Omental fat pad (tissue), 4 donors: ENCODE measurements at places on chromosomes 3 and 15. TPM values are rescaled to one million over a fixed set of nuclear protein-coding genes. Genes with fewer than 3 reads are reported as not detected.

DNA sequence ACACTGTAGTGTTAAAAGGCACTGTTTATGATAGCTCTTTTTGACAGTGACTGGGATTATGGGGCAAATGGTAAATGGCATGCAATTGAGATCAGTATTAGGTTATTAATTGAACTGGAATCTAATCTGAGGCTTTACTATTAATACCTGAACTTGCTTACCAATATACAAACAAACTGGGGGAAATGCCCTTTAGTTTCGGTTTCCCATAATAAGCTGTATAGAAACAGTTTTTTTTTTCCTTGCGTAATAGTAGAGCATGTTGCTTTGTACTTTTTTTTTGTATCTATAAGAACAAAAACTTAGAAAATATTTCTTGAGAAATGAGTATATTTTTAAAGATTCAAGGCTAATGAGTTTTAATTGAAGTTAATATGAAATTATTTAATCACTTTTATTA is 95.0 kb downstream of the FNDC3B start:
- no peak for DNase-seq

- DNase-seq = no peak
Measured at GRCh38 chr3:141387516-141387915, 19.2 kb downstream of the ZBTB38 start.

Gene ROBO2
- total RNA-seq = 1.1 TPM

- DNase-seq = no peak
Measured at GRCh38 chr3:105853801-105854432, 14.9 kb downstream of the CBLB start.

DNA sequence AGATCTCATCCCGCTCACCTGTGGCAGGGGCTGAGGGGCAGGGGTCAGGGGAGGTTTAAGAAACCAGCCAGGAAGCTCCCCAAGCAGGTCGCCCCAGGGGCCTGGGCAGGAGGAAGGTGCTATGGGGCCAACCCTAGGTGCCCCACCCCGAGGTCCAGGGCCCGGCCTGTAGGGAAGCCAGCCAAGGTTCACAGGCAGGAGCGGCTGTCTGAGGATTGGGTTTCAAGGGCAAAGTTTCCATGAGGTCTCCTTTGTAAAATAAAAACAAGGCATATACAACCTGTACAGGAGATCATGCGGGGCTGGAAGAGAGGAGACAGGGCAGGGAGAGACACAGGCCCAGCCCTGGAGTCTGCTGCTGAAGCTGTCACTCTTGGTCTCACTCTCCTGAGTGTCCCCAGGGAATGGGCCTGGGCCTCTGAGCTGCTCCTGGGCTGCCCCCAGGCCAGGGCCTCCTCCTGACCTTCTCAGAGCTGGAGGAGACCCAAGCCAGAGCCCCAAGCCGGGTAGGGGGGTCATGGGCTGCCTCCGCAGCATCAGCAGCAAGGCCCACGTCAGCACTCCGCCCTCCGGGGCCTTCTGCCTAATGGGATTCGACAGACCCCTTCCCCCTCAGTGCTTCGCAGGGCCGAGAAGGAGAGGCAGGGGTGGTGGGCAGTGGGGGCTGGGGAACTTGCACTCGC is 5.5 kb downstream of the CPLX3 start:
- DNase-seq = no peak

Gene KNG1
- 0.09 TPM for total RNA-seq

- DNase-seq = no peak
Measured at GRCh38 chr15:72098040-72098439, 19.9 kb downstream of the MYO9A start.

DNA sequence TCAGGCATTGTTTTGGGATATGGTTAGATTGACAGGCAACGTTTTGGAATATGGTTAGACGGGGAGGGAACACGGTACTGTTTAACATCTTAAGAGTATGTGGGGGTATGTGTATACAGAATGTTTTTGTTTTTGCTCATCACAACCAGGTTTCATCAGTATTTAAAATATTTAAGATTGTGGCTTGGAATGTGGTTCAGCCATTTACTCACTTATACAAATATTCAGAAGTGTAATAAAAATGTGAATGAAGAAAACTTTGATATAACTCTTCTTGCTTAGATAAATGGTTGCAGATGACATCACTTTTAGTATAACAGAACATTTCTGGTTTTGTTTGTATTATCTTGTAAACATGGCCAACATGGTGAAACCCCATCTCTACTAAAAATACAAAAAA is 3.9 kb upstream of the PAK2 start:
- no peak for DNase-seq

GRCh38 chr3:178480795-178481194 is 55.4 kb upstream of the KCNMB2 start:
- no peak for DNase-seq

GRCh38 chr15:89593018-89593417 is 17.7 kb downstream of the TICRR start:
- no peak for DNase-seq

GRCh38 chr3:37262816-37263393 is 88.5 kb upstream of the LRRFIP2 start:
- no peak for DNase-seq

GRCh38 chr3:46926871-46927717 is 49.5 kb downstream of the CCDC12 start:
- DNase-seq = no peak

- no peak for DNase-seq
Measured at GRCh38 chr3:100650651-100651619, 41.5 kb downstream of the ADGRG7 start.

GRCh38 chr15:26628879-26629529 is 143.9 kb downstream of the GABRB3 start:
- no peak for DNase-seq

Gene THRB
- 23.3 TPM for total RNA-seq

Gene CMSS1
- 21.2 TPM for total RNA-seq

- no peak for DNase-seq
Measured at GRCh38 chr3:106794442-106794841, 582.8 kb upstream of the CCDC54 start.

DNA sequence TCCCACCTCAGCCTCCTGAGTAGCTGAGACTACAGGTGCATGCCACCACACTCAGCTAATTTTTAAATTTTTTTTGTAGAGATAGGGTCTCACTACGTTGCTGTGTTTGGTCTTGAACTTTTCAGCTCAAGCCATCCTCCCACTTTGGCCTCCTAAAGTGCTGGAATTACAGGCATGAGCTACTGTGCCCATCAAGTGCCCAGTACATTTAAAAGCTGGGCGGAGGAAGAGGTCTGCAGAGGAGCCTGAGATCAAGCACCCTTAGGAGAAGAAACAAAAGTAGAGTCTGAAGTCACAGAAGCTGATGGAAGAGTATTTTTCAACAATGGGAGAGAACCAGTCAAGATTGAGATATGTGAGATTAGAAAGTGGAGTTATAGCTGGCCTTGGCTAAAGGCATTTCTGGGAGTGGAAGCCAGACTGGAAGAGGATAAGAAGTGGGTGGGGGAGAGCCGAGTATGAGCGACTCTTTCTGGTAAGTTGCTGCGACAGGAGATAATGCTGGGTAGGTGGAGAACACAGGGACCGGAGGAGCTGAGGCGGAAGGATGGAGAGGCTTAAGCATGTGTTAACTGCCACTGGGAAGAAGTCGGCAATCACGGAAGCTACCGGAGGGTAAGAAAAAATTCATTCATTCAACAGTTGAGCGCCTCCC is 782 bp upstream of the IREB2 start:
- no peak for DNase-seq

DNA sequence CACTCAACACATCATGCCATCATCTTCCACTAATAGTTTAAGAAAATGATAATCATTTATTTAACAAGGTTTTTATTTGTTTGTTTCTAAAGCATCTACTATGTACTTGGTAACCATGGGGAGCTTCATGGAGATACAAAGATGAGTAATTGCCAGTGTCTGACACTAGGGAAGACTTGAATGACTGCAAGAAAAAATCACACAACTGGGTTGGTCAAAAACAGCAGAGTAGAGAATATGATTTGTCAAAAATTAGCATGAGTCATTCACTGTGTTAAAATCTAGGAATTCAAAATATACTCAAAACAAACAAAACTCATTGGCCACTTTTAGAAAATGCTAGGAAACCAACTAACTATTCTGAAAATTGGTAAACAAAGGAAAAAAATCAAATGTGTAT is 6.3 kb downstream of the BNC1 start:
- no peak for DNase-seq

Gene FSTL1
- 569 TPM for total RNA-seq

DNA sequence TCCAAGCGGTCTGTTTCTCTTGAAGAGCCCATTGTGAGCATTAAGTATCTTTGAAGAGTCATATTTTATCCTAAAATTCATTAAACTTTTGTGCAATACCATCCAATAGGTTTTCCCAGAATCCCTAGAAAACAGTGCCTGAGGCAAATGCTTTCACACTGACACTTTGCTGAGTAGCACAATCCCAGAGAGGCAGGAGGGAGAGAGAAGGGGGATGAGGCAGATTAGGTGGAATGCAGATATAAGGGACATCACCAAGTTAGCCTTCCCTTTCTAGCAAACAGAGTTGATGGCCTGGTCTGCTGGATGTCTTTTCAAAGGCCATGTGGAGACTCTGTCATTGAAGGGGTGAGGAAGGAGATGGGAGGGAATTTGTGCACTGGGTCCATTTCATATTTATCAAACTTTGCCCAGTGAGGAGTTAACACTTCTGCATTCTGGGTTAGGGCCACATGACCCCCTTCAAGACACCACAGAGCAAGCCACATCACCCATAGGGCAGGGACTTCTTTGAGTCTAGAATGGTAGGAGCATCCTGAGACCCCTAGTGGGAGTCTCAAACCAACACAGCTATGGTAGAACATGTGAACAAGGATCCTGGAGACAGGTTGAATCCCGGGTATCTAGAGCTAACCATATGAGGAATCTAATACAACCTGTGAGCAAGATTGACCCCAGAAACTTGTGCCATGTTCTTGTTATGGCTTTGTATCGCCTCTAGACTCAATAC is 32.0 kb upstream of the SEMA6D start:
- DNase-seq = no peak

DNA sequence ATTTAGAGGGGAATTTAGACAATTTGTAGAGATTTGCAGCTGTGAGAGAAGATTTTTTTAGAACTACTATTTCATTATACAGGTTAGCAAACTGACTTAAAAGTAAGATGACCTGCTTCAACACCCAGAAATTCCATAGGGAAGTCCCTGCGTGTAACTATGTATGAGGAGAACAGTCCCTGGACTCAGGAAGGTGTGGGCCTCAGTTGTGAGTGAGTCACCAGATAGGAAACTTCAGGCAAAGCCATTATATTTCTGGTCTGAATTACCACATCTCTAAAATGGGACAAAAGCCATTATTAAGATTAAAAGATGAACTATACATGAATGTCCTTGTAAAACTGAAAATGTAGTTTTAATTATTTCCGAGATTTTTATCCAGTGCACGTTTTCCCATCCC is 488.3 kb upstream of the GOLIM4 start:
- DNase-seq = no peak

GRCh38 chr15:101372960-101373525 is 78.0 kb upstream of the SNRPA1 start:
- no peak for DNase-seq

Gene BFSP2
- not detected for total RNA-seq

GRCh38 chr3:59426821-59427565 is 377.2 kb upstream of the CFAP20DC start:
- no peak for DNase-seq

Gene DMXL2
- total RNA-seq = 47.8 TPM

Gene MYO5C
- 18.1 TPM for total RNA-seq

Gene SH2D7
- not detected for total RNA-seq

GRCh38 chr3:113329757-113330156 is 111.5 kb downstream of the CFAP44 start:
- no peak for DNase-seq

DNA sequence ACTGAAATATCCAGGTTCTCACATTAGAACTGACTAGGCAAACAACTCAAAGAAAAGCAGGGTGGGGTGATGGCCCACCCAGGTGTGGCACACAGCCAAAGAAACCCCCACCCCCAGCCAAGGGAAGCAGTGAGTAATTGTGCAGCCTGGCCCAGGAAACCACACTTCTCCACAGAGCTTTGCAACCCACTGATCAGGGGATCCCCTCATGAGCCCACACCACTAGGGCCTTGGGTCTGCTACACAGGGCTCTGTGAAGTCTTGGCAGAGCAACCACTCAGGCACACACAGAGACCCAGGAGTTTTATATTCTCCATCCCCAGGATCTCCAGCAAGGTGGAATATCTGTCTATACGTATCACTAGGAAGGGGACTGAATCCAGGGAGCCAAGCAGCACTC is 22.2 kb upstream of the TRIM42 start:
- DNase-seq = no peak
